ENCODE measurements at places on chromosomes 12 and 14.

DNA sequence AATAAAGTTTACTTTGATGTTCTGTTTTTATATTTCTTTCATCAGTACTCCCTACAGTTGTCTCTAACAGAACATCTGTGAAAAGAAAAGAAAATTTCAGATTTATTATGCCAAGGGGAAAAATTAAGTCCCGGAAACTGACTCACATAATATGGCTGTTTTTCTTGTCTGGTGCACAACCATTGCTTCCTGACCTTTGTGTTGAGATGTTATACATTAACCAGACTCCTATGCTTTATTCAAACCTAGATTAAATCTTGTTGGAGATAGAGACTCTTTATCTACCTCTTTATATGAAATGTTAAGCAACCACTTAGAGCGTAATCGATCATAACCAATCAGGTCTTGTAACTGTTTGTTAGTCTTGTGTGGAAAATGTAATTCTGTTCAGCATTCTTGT is 37.6 kb upstream of the BICD1 start:
- DNase-seq = no peak

DNA sequence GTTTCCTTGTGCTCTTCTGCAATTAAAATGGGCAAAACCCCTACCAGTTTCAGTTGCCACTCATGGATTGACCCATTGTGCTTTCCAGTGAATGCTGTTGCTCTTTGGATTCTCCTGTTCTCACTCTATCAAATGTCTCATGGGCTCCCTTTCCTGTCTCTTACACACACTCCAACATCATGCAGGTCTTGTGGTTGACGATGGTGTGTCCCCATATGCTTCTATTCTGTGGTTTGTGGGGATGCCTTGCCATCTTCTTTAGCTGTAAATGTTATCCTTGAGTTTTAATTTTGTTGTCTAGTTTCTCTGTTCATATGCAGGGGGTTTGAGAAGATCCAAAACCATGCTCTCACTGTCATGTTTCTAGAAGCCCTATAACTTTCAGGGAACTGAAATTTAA is 31.9 kb upstream of the FBXO34 start:
- no peak for DNase-seq

DNA sequence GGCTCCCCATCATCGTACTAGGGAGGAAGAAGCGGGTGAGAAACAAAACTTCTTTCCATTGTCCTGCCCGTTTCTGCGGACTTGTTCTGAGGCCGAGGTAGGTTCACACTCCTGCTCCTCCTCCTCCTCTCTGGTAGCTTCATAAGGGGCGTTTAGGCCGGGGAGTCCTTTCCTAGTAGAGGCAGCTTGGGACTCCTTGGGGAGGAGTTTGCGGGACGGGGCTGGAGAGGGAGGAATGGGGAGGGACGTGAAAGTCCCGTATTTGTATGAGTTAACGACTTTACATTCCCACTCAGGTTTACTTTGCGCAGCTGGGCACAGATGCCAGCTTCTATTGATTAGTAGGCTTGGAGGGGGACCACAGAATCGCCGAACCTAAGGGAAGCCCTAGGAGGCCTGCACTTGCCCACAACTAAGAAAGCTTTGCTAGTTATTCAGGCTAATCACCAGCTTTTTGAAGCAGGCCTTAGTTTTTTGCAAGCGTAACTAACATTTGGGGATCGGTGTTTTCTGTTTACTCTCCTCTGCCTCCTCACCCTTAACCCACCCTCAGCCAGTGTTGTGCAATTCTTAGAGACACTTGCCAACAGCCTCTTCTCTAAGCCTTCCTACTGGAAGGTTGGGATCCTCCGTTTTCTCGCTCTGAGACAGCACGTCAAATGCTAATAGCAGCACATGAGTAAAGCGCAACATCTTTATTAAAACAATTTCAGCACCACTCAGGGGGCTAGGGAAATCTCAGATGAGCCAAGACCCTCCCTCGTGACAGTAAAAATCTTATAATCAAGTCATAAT is 499 bp downstream of the RNASE4 start:
- DNase-seq = no peak

DNA sequence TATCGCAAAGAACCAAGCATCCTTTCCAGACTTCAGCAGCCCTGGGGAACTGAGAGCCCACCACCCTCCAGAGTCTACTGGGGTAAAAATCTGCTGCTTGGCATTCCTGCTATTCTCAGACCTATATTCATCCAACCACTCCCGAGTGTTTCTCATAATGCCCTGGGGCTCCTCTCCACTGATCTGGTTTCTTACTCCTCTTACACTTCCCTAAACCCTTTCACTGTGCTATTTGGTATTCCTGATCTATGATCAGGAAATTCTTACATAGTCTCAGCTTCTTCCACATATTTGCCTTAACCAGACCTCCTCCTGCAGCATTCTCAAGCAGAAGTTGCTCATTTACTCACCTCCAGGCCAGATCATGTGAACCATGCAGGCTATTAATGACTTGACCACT is 82.4 kb downstream of the SYT10 start:
- DNase-seq = no peak

GRCh38 chr12:103924761-103925641 is 5.2 kb upstream of the HSP90B1 start:
- no peak for DNase-seq

GRCh38 chr14:34387974-34388516 is 74.0 kb downstream of the SPTSSA start:
- DNase-seq = no peak

- no peak for DNase-seq
These were observed 39.6 kb downstream of the SUSD6 start for GRCh38 chr14:69650948-69651369.

DNA sequence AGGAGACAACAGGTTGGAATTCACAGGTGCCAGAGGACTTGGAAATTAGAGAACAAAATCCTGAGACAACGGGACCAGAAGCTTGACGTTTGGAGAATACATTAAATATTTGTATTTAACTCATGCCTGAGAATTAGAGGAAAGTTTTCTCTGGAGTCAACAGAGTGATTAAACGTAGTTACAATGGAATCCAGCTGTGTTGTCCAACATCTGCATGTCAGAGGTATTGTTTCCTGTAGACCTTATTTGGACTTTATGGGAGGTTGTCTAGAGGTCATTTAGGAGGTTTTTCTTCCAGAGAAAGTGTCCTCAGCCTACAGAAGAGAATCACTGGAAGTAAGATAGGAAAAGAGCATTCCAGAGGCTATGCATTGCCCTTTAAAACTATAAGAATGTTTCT is 45.1 kb upstream of the RERGL start:
- DNase-seq = no peak

GRCh38 chr14:75982266-75983018 is 647 bp upstream of the TGFB3 start:
- DNase-seq = peak; percentile 53

- no peak for DNase-seq
These were observed 875 bp downstream of the HSPA2 start for GRCh38 chr14:64541261-64541971.

GRCh38 chr14:58808828-58809227 is 171.1 kb downstream of the DACT1 start:
- DNase-seq = no peak

GRCh38 chr12:26034371-26035142 is 76.1 kb downstream of the RASSF8 start:
- DNase-seq = no peak

- no peak for DNase-seq
These were observed 45.4 kb downstream of the DCAF5 start for GRCh38 chr14:69107407-69108003.

GRCh38 chr14:23060536-23061260 is 3.4 kb upstream of the CDH24 start:
- no peak for DNase-seq

DNA sequence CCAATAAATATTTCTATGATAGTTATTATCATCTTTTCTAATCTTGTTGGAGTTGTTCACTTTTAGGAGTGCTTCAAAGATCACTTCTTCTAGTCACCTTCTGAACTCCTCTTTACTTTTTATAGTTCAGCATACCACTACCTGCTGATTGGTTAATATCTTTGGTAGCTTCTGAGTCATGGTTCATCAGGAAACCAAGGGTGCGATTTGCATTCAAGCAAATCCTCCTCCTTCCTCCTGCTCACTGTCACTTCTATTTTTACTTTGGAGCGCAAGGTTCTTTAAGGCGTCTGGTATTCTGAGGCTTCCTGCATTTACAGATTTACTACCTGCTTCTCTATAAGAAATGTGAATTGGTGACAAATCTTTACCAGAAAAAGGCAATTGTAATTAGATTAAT is 24.0 kb downstream of the SYT1 start:
- DNase-seq = no peak

Data from anterior cingulate cortex (tissue), 58 donors.